ENCODE measurements at places on chromosomes 7 and 10.

GRCh38 chr7:87129848-87130247, 22.4 kb upstream of the DMTF1 start:
- DNase-seq: no peak

DNA sequence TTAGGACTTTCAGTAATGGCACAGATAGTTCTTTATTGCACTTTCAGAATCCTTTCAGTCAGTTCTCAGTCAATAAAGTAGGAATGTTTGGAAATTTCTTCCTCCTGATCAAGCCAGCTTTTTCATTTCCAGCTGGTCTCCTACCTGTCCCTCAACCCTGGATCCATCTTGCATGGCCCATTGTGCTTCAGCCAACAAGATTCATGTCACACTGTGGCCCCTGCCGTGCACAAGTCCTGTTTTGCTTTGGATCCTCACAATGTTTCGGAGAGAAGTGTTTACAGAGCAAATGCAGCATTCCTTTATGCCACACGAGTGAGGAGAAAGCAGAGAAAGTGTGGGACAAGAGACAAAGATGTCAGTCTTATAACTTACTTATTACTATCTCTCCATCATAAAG, 1694.7 kb upstream of the LRRTM3 start:
- DNase-seq: no peak

GRCh38 chr7:30886608-30887011, 25.0 kb upstream of the AQP1 start:
- no peak for DNase-seq

- DNase-seq: no peak
Observed at GRCh38 chr7:29287366-29287765, 92.8 kb downstream of the CHN2 start.

DNA sequence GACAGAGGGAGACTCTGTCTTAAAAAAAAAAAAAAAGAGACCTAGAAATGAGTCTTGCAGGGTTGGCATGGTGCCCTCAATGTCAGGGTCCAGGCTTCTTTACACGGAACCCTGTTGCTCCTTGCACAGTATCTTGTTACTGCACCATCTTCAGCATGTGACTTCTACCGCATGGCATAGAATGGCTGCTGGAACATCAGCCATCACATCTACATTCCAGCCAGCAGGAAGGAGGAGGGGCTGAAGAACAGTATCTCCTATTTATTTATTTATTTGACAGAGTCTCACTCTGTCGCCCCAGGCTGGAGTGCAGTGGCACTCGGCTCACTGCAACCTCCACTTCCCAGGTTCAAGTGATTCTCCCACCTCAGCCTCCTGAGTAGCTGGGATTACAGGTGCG, 3.7 kb upstream of the ACHE start:
- DNase-seq: no peak

DNA sequence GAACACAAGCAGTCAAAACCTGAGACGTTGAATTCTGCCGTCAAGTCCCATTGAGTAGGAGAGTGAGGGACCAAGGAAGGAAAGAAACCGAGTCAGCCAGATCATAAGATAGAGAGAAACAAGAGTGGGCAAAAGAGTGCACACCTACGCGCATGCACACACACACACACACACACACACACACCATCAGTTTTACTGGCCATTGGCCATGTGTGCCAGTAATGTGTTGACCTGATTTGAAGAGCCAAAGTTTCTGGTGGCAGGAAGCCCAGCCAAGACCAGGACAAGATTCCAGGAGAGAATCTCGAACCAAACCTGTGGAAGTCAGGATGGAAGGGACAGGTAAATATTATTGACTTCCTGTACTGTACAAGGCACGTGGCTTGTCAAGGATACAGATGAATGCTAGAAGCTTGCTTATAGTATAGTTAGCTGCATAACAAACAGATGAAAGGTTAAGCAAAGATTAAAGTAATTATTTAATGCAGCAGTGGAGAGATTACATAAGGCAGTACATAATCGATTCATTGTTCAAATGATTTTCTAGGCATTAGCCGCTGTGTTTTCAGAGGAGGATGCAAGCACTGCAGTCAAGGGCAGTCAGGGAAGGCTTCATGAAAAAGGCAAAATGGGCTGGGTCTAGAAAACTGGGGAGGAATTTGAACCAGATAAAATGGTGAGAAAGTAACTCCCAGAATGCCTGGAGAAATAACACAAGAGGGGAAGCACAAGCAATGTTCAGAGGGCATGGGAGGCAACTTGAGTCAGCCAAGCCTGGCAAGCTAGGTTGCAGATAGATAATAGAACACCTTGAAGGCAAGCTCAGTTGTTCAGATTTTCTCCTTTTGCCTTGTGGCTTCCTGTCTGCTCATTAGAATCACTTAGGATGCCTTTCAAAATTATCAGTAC, 2.7 kb upstream of the HYCC1 start:
- no peak for DNase-seq

GRCh38 chr7:85686401-85687181, 499.7 kb upstream of the SEMA3D start:
- no peak for DNase-seq

- no peak for DNase-seq
Observed at GRCh38 chr10:61475449-61475873, 22.3 kb upstream of the TMEM26 start.

DNA sequence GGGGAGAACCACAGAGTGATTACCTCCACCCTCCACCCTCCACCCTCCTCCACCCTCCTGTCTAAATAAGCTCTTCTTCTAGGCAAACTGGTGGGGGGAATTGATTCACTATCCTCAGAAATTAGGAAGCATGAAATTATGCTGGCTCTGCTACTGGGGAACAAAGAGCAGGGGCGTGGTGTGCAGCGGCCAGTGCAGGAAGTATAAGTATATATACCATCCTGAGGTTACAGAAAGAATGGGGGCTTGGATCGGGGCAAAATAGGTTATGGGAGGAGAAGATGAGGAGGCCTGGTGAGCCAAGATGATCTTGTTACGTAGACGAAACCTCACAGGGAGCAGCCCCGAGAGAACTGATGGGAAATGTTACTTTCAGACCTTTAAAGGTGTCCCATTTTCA, 49.1 kb downstream of the SYPL1 start:
- DNase-seq: no peak

GRCh38 chr10:123991611-123992570, 100.3 kb upstream of the CPXM2 start:
- DNase-seq: no peak
